ENCODE measurements at places on chromosomes 6 and 20.

GRCh38 chr6:139243536-139243935 lies 48.3 kb downstream of the TXLNB start:
- DNase-seq: no peak

DNA sequence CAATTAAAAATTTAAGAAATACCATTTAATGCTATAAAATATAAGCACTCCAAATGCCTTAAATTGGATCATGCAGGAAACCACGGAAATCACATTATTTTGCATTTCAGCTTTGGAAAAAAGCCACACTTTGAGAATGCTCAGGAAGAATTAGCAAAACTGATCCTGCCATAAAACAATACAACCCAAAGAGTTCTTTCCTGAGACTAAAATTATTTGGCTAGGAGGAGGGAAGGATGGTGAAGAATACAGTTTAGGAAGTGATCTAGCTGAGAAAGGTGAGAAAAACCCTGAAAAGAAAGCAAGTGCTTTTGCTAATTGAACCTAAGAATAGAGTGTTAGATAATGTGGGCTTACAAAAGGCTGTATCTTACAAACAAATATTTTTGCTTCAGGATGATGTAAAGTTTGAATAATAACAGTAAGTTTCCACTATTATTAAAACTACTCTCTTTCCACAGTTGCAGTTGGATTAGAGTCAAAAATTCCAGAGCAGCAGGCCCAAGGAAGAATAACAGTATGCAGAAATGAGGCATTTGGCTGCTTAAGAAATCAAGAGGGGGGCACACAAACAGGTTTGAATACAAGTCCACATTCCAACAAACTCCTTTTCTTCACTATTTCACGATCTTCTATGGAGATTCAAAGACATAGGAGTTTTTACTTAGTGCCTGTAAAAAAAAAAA lies 565.4 kb downstream of the RFPL4B start:
- no peak for DNase-seq

GRCh38 chr6:11262242-11262641 lies 29.8 kb upstream of the NEDD9 start:
- no peak for DNase-seq

DNA sequence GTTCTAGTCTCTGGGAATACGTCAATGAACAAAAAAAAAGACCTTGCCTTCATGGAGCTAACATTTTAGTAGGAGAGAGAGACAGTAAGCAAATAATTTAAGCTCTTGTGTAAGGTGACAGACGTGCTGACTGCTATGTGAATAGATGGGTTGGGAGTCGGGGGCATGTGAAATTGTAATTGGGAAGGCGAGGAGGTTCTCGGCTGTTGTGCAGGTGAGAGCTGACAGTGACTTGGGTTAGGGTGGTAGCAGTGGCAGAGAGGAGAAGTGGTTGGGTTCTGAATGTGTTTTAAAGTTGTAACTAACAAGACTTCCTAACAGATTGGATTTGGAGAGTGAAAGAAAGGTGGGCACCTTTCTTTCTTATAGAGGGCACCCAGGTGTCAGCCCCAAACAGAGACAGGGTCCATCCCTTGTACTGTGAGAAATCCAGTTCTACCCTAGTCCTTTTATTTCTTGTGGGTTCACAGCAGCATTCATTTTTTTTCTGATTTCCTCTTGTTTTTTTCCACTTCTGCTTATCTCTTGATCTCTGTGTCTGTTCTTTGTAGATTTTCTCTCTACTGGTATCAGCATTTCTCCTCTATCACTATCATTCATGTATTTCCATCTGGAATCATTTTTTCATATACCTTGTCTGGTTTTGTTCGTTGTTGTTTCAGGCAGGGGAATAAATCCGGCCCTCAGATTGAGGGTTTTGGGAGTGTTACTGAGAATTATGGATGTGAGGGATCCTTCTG lies 15.4 kb upstream of the MYLK2 start:
- DNase-seq: no peak

- no peak for DNase-seq
Measured at GRCh38 chr6:70129341-70129740, 173.5 kb downstream of the COL9A1 start.

DNA sequence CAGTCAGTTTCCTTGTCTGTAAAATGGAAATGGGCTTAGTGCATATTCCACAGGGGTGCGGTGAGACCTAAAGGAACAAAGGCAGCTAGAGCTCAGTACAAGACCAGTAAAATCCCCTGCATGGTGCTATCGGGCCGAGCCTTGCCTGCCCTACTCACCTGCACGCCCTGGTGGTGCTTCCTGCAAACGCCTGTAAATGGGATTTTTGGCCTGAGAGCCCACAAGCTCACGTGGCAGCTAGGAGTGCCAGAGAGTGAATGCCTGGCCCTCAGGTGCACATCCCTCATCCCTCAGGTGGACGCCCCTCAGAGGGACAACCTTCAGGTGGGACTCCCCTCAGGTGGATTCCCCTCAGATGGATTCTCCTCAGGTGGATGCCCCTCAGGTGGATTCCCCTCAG lies 48.0 kb upstream of the VSX1 start:
- no peak for DNase-seq

GRCh38 chr6:70325009-70325408 lies 22.1 kb upstream of the COL9A1 start:
- DNase-seq: no peak

GRCh38 chr6:159533568-159533967 lies 159.5 kb downstream of the SOD2 start:
- DNase-seq: no peak

GRCh38 chr6:30167101-30167500 lies 3.8 kb downstream of the TRIM15 start:
- no peak for DNase-seq

DNA sequence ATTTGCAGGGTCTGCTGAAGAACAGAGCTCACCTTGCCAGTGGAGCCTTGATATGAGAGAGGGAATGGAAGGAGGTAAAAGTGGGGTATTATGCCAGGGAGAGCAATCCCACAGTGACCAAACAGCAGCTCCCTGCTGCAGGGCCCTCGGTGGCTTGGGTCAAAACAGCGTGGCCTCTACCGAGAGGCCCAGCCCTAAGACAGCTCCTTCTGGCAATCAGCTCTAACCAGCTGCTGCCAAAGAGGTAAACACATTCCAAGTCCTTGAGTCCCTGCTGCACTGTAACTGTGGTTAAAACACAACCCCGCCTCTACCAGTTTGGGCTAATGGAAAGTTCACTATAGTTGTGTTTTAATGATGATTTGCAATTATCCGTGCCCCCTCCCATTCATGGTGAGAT lies 1.4 kb upstream of the DAAM2 start:
- DNase-seq: no peak

DNA sequence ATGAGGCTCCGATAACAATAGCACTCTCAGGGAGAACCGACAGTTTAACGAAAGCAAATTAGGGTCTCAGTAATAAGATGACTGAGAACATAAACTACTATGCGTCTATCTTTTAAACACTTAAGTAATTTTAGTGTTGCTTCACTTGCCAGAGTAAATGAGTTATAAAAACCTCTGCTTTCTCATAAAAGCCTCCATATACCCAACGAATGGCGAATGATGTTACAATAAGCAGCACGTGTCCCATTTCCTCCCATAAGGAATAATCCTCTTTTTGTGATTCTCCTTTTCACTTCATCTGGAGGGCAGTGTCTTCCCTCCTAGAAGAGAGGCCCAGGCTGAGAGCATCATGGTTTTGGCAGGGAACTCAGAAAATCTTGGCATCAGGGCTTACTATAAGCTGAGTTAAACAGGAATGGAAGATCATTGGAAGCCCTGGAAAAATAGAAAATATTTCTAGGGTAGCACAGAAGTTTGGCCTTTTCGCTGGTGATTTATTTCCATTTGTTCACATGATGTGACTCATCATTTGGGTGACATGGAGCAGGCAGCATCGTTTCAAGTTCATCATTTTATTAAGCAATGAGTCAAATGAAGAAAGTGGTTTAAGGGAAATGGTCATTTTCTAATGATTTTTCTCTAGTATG lies 255.4 kb downstream of the ATXN1 start:
- no peak for DNase-seq

- peak; percentile 82 for DNase-seq
Measured at GRCh38 chr20:44728801-44729443, 13.8 kb downstream of the CCN5 start.

Measured in NCI-H345 (cell line).